NCI-H1436 treated with DMSO at 0.1 percent for 48 hours (cell line): ENCODE measurements at places on chromosomes 5 and 9.

DNA sequence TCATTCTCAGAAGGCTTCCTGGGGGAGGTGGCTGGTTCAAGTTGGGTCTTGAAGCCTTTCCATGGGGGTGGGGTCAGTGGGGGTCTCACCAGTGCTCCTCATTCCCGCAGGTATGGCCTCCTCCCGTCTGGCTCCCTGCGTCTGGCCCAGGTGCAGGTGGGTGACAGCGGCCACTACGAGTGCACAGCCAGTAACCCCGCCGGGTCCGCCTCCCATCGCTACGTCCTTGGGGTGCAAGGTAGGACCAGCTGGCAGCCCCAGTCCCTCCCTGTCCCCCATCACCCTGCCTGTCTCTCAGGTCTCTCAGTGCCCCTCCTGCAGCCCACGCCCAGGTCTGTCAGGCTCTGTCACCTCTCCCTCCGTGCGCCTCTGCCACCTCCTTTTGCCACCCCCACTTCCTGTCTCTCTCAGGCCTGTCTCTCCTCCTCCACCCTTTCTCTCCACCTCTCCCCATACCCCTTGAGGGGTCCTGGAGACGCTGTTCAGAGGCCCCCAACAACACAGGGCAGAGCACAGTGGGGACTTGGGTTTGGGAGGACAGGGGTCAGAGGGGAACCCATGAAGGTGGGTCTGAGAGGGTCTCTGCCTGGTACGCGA is 72.3 kb downstream of the HMCN2 start:
- no peak for DNase-seq

- DNase-seq, result no peak
Observed at GRCh38 chr5:167763772-167764171, 527.7 kb upstream of the WWC1 start.

GRCh38 chr5:90338712-90339372 is 70.7 kb downstream of the CETN3 start:
- no peak for DNase-seq

- DNase-seq, result no peak
Observed at GRCh38 chr9:91849694-91850093, 100.3 kb downstream of the ROR2 start.

DNA sequence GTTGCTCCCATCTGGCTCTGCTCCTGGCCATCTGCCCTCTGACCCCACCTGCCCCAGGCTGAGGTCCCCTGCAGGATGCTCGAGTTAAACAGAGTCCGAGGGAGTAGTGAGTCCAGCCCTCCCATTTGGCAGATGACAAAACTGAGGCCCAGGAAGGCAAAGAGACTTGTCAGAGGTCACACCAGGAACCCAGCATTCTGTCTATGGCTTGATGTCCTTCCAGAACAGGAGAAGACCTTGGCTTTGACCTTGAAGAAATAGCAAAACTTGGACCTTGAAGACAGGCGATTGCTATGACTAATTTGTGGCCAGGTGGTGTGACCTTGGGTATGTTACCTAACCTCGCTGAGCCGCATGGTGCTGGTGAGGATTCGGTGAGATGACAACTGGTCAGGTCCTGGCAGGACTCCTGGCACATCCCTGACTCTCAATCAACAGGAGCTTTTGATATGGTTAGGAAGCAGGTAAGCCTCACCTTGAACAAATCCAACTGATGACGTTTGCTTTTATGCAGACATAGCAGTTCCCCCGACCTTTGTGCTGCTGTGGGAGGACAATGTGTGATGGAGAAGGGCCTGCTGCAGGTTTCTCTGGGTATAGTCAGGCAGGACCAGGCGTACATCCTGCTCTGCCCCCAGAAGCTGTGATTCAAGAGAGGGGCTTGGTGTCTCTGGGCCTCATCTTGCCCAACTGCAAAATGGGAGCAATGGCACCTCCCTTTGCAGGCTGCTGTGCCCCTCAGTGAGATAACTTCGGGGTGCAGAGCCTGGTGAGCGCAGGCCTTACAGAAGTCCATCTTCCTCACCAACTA is 198.7 kb downstream of the C9orf50 start:
- no peak for DNase-seq

- DNase-seq, result no peak
Observed at GRCh38 chr9:131214286-131214856, 61.9 kb downstream of the FAM78A start.

GRCh38 chr9:111752455-111752854 is 42.3 kb downstream of the SHOC1 start:
- no peak for DNase-seq

DNA sequence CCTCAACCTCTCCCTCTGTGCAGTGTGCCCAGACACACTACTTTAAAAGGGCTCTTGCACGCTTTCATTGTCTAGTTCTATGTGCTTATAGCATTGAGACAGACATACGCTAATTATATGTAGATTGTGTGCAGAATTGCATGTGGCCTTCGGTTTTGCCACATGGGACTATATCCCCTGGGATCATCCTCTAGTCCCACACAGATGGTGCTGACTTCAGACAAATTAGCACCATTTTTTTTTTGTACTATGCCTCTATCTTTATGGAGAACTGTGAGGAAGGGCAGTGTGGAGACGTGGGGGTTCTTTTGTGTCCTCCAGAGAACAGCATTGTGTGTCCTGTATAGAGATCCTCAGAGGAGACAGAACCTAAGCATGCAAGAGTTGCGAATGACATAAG is 29.3 kb downstream of the PAPPA start:
- DNase-seq, result no peak

- no peak for DNase-seq
Observed at GRCh38 chr5:10543585-10544040, 20.3 kb upstream of the ANKRD33B start.
